ENCODE measurements at places on chromosomes 7 and 10.

DNA sequence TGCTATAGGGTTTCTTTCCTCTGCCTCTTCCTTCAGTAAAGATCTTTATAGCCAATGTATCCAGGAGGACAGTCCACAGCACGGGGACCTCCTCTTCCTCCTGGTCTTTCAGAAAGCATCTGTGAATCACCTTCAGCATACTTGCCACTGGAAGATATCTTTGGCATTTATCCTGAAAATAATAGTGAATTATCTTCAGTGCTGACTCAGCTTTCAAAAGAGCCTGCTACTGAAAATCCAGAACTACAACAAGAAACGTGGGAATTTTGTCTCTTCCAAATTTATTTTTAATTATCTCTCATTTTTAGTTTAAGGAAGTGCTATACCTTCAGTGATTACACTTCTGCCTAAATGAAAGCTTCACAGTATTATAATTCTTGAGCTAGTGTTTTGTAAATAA lies 7.6 kb upstream of the UNC5B start:
- peak; percentile 11 for DNase-seq

- DNase-seq: no peak
Observed at GRCh38 chr10:33790521-33791271, 456.2 kb upstream of the NRP1 start.

GRCh38 chr7:104230606-104231005 lies 22.8 kb upstream of the ORC5 start:
- DNase-seq: peak; percentile 70

GRCh38 chr7:36546331-36546730 lies 156.7 kb downstream of the ANLN start:
- DNase-seq: no peak

DNA sequence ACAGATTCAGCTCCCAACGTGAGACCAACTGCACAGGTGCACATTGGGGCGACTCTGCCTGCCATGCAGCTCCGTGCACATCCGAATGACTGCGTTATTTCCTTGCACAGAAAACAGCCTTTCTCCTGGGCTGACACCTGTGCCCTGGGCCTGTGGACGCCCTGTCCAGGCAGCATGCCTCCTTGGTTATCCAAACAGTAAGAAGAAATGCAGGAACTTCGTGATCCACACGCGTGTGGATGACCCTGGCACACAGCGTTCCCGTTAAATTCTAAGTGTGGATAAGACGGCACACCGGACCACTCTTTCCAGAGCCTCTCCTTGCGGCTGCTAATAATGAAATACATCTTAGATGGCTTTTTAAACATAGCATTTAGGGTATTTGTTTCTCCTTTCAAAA lies 39.6 kb downstream of the NKX6-2 start:
- DNase-seq: no peak

DNA sequence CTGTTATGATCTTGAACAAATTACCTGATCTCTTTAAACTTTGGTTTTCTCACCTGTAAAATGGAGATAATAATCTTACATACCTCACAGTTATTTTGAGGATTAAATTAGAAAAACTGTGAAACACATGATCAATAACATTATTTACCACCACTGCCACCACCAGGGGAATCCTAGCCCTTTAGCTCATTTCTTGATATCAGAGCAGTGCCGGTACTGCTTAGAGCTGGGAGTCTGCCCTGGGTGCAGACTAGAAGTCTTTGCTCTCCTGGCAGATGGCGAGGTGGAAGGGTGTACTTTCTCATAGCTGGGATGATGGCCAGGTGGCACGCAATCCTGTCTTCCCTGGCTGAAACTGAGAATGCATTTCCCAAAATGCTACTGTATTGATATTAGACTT lies 12.7 kb upstream of the EFCAB10 start:
- DNase-seq: no peak

- DNase-seq: peak; percentile 64
Observed at GRCh38 chr10:2837674-2838073, 229.7 kb upstream of the PFKP start.

Measured in fibroblast of skin of abdomen (primary cell).